ENCODE measurements at places on chromosomes 2 and 18.

GRCh38 chr18:8912348-8913326 lies 189.9 kb upstream of the NDUFV2 start:
- DNase-seq = no peak

DNA sequence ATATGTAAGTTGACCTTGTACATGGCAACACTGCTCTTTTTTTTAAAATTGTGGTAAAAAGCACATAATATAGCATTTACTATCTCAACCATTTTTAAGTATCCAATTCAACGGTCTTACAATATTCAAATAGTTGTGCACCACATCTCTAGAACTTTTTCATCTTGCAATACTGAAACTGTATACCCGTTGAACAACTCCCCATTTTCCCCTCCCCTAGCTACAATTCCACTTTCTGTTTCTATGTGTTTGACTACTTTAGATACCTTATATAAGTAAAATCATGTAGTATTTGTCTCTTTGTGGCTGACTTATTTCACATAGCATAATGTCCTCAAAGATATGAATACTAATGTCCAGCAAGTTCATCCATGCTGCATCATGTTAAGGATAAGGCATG lies 452.1 kb downstream of the TXNL1 start:
- DNase-seq = no peak

DNA sequence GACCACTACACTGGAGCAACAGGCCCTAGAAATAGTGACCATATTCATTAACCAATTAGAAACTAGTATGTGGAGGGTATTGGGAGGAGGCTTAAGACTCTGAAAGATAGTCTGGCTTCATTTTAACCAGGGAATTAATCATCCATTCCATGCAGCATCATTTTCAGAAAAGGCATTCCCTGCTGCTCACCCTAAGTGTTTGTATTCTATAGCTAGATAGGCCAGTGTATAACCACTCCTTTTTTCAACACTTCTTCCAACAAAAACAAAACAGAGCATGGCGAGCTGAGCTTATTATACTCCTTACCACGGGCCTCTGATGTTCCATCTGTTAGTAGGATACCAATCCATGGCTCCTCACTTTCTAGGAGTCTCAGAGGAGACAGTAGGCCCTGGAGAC lies 112.0 kb upstream of the PKDCC start:
- DNase-seq = no peak

- no peak for DNase-seq
These were observed 117.7 kb downstream of the SATB2 start for GRCh38 chr2:199339891-199340605.

DNA sequence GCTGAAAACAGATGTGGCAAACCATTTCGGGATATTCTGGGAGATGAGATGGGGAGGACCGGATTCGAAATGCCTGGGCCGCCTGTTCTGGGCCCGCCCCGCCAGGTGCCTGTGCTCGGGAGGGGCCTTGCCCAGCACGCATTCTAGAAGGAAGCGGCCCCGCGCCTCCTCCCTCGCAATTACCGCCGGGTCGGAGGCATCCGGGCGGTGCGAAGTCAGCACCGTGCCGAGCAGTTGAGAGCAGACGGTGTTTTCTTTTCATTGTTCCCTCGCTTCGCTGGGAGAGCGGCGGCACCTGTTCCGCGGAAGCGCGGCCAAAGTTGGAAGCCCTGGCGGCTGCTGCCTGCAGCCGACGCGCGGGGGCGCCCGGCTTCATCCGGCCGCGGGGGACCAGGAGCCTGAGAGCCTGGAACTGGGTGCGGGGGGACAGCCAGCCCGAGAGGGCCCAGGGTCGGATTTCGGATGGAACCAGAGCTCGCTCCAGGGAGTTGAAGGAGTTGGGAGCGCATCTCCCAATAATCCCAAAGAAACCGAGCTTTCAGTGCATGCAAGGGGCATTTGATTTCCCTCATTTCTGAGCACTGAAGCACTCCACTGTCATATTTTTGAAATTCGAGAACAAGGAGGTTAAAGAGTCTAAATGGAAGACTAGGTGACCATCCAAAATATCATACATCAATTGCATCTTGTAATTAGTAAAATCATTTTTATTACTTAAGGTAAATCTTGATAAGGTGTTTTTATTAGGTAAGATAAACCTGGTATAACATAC lies 241.8 kb upstream of the RAB12 start:
- DNase-seq = peak; percentile 28

DNA sequence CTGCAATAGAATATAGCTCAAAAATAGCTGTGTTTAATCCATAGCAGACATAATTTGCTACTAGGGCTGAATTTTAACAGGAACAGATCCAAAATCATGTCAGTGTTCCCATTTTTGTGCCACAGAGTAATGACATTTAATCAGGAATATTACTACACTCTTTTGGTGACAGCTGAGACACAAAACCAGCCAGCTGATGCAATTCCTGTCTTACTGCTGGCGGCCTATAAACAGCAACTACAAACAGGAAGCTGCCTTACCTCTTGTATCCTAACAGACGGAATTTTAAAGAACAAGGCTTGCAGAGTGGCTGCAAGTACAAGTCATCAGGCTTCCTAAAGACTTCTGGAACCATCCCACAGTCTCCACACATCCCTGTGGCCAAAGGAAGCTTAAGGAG lies 218.1 kb downstream of the ZNF521 start:
- no peak for DNase-seq

DNA sequence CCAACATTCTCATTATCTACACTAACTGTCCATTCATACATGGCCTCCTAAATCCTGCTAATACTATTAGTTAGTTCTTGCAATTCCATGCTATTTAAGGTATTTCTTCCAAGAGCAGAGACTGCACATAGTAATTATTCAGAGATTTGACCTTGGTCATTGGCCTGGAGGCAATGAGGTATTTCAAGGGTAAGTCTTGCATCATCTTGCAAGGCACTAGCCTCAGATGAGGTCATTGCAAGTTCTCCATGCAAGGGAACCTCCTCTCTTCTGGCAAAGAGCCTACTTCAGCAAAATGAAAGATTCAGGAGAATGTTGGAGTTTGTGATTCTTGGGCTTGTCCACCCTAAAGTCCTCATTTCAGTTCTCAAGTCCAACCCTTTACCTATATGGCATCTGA lies 48.5 kb upstream of the IKZF2 start:
- DNase-seq = no peak

DNA sequence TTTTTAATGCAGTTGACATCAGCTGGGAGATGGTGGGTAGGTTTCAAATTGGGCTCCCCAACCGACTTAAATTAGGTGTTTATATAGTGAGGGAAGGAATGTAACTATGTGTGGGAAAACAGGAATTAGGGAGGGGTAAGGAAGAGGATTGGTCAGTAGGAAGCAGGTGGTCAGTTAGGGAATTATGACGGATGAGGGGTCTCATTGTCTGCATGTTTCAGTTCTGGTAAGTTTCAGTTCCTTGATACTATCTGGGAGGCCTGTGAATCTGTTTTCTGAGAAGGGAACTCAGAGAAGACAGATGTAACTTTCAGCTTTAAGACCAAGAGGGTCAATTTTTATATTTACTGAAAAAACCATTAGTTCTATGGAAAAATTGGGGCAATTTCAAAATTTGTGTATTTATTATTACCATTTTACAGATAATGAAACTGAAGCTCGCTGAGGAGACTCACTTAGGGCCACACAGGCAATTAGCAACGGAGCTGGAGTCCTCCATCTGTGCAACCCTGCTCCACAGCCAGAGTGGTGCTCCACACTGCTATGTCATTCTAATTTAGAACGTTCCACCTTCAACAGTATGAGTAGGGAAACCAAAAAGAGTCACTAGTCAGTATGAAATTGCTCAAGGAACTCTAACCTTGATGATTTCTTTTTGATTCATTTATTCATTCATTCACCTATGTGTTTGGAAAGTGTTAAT lies 36.0 kb upstream of the CCDC195 start:
- DNase-seq = no peak

DNA sequence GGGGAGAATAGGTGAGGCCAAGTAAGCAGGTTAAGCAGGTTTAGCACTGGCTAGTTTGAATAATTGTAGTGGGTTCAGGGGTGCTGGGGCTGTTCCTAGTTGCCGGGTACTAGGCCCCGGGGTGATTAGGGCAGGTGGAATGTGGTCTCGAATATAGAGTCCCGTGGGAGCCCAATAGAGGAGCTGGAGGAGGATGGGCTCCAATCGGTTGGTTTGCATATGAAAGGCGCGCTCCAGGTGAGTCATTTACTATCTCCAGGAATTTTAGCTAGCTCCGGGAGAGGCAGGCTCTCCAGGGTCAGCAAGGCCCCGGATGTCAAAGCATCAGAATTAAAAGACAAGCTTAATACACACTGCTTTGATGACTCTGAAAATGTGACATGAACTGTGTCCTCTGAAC lies 304.0 kb downstream of the ZNF521 start:
- DNase-seq = no peak

DNA sequence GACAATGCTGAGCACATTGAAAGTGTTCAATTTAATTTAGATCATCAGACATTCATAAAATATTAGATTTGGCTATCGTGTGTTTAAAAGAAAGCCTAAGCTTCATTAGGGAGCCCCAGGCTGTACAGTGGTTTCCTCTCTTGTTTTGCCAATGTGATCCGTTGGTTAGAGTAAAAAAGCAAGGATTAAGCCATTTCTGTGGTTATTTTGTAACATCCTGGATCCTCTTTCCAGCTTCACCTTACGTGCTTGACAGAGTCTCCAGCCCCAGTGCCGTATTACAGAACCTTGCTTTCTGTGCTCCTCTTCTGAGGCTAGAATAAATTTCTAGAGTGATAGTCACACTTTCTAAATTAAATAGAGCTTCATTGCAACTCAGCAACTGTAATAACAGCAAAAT lies 289.3 kb upstream of the LINC00305 start:
- DNase-seq = no peak

DNA sequence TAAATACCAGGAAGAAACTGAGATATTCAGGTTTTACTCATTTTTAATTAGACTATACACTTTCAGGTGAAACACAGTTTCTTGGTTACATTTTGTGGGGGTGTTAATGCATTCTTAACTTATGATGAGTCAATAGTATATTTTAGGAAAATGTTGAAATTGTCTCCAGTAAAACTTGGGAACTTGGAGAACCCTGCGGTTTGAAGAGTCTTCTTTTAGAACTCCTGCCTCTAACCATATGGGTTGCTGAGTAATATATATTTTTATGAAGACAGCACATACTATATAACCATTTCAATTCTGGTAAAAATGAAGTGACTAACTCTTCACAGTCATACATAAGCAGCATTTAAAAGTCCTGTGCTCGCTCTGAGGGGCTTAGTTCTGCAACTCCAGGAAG lies 308.2 kb upstream of the LRATD1 start:
- no peak for DNase-seq

- no peak for DNase-seq
These were observed 398.4 kb upstream of the CWC22 start for GRCh38 chr2:180405520-180405919.

DNA sequence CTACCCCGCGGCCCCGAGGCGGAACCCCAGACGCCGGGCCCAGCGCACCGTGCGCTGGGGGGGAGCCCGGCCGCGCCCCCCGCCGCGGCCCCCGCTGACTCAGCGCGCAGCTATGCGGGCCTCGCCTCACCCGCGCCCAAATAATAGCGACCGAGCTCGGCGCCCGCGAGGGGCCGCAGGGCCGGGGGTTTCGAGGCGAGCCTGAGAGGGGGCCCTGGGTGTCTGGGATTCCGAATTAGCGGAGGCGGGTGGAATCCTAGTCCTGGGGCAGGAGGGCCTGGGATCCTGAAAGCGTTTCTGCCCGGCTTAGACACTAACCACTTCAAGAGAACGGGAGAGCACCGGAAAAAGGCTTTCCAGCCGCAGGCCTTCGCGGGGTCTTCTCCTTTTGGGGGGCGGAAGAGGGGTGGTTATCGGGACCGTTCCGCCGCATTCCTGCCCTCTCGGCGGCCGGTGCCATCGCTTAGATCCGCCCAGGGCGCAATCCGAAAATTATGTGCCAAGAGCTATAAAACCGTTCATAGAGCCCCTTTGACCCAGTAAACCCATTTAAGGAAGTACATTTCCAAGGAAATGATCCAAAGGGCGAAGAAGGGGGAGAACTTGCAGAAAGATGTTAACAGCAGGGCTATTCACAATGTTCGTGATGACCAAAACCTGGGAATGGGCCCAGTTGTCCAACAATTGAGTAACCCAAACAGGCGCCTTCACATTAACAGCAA lies 681 bp upstream of the ROCK2 start:
- no peak for DNase-seq

- no peak for DNase-seq
These were observed 214.4 kb downstream of the FHOD3 start for GRCh38 chr18:36511791-36512352.

- no peak for DNase-seq
These were observed 218.8 kb downstream of the DYSF start for GRCh38 chr2:71671895-71672825.

DNA sequence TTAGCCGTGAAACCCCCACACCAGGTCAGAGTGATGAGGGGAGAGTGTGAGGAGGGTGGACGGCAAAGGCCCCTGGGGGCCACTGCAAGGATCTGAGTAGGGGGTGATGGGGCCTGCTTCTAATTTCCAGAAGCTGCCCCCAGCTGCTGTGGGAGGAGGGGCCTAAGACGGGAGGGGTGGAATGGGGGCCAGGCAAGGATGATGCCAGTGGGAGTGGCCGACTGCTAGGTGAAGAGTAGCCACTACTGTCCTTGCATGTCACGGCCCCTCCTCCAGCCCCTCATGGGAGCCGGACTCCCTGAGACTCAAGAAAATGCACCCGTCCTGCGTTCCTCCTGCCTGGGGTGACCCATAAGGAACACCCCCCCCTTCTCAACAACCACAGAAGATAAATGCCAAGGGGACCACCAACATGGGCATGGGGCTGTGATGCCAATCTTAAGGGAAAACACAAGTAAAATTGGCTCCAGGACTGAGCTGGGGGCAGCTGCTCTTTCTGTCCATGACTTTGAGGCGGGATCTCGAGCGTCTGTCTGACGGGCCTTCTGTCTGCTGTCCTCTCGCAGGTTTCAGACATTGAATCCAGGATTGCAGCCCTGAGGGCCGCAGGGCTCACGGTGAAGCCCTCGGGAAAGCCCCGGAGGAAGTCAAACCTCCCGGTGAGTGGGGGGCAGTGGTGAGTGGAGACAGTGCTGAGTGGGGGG lies 24.2 kb upstream of the PRLH start:
- DNase-seq = no peak

DNA sequence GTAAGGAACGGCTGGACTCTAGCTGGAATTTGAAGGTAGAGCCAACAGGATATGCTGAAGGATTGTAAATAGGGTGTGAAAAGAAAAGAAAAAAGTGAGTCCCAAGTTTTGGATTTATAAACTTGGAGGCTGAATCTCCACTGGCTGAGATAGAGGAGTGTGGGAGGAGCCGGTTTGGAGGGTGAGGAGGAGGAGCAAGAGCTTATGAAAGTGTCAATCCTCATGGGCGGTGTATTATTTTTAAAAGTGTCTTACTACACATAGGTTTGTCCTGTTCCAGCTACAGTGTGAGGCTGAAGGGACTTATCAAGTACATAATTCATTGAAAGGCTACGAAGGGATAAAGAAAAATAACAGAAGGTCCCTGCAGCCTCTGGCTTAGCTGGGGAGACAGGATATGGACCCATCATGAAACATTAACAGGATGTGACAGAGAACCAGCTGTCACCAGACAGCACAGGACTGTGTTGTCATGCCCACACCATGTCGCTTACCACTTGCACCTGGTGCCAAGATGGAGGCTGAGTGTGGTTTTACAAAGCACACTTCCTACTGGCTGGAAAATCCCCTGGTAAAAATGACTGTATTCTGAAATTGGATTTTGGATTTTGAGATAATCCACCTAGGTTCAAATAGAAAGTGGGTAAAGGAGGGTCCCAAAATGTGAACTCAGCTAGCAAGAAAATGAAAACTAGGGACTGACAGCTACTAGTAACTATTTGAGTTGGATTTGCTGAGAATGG lies 2.5 kb upstream of the MREG start:
- DNase-seq = peak; percentile 25

GRCh38 chr2:67927501-67927900 lies 135.3 kb downstream of the C1D start:
- no peak for DNase-seq

- DNase-seq = no peak
These were observed 114.9 kb upstream of the SYT4 start for GRCh38 chr18:43392168-43392567.
